ENCODE measurements at places on chromosomes 1 and 21. TPM values are rescaled to one million over a fixed set of nuclear protein-coding genes. Genes with fewer than 3 reads are reported as not detected.

DNA sequence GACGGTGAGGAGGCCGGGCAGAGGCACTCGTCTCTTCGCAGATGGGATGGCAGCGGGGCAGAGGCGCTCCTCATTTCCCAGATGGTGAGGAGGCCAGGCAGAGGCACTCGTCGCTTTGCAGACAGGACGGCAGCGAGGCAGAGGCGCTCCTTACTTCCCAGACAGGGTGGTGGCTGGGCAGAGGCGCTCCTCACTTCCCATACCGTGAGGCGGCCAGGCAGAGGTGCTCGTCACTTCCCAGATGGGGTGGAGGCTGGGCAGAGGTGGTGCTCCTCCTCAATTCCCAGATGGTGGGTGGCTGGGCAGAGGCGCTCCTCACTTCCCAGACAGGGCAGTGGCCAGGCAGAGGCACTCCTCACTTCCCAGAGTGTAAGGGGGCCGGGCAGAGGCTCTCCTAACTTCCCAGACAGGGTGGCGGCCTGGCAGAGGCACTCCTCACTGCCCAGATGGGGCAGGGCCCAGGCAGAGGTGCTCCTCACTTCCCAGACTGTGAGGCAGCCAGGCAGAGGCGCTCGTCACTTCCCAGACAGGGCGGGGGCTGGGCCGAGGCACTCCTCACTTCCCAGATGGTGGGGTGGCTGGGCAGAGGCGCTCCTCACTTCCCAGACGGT, 9.9 kb downstream of the TCHHL1 start:
- DNase-seq: no peak
- no peak overlapping the region for H3K4me3 ChIP-seq
- H3K27ac ChIP-seq: no peak overlapping the region
- H3K36me3 ChIP-seq: no peaks in the 10 kb centered on the region

- H3K27me3 ChIP-seq: peaks cover 6% of the 10 kb centered on the region
- H3K27ac ChIP-seq: no peak overlapping the region
- H3K4me1 ChIP-seq: no peaks in the 10 kb centered on the region
- no peaks in the 10 kb centered on the region for H3K36me3 ChIP-seq
Measured at GRCh38 chr1:912740-913301, 10.9 kb upstream of the SAMD11 start.

The SYDE2 gene
- polyA plus RNA-seq: 1.7 TPM

DNA sequence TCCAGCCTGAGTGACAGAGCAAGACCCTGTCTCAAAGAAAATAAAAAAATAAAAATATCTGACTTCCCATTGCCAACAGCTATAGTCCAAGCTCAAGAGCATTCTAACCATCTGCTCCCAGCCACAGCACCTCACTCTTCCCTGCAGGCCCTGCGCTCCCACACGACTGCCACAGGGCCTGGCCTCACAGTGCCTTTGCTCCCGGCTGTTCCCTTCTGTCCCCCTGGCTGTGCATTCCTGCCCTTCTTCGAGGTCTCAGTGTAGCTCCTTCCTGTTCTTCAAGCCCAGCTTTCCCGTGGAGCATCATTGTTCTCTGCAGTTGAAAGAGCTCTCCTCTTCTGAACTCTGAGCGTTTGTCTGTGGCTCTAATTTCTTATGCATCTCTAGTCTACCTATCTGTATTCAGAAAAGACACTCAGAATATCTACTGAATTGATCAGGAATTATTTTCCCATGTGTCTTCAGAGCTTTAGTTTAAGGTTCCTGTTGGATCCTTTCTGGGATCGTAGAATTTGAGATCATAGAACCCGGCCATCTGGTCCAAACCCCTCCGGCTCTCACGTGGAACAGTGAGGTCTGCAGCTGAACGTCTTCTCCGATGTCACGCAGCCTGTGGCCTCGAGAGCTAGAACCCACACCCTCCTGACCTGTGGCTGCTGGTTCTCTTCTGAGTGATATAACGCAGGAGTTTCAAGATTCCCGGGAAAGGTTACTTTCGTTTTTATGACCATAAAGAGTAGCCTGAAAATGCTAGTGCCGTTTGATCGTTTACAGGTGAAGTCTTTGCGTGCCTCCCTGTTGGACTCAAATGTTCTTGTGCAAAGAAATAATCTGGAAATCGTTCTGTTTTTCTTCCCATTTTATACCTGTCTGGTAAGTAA, 54.4 kb downstream of the DOP1B start:
- H3K4me3 ChIP-seq: no peak overlapping the region
- H3K27me3 ChIP-seq: no peaks in the 10 kb centered on the region
- H3K36me3 ChIP-seq: peaks cover 12% of the 10 kb centered on the region
- no peak for DNase-seq
- no peaks in the 10 kb centered on the region for H3K4me1 ChIP-seq

GRCh38 chr1:218266356-218266755, 18.7 kb upstream of the RRP15 start:
- H3K36me3 ChIP-seq: no peaks in the 10 kb centered on the region
- no peaks in the 10 kb centered on the region for H3K27me3 ChIP-seq
- no peak overlapping the region for H3K27ac ChIP-seq
- no peaks in the 10 kb centered on the region for H3K4me1 ChIP-seq
- DNase-seq: no peak

DNA sequence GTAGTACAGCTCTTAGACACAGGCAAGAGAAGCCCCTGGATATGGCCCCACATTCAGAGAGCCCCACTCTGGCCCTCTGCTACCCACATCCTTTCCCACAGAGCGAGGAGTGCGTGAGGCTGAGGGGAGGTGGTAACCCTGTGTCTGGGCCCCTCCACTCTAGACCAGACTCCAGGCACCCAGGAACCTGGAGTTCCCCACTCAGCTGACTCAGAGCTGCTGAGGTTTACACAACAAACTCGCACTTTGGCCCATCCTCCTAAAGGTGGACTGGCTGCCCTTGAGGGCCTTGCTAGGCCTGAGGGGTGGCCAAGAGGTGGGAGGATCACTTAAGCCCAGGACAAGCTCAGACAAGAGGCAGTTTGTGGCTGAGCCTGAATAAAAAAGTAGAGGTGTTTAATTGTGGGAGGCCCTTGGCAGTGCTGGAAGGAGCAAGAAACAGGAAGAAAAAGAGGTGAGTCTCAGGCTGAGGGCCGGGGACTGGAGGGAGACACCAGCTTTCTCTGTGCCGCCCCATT, 10.7 kb downstream of the MR1 start:
- no peaks in the 10 kb centered on the region for H3K27me3 ChIP-seq
- H3K4me1 ChIP-seq: peaks cover 9% of the 10 kb centered on the region
- H3K4me3 ChIP-seq: no peak overlapping the region
- peaks cover 7% of the 10 kb centered on the region for H3K36me3 ChIP-seq

DNA sequence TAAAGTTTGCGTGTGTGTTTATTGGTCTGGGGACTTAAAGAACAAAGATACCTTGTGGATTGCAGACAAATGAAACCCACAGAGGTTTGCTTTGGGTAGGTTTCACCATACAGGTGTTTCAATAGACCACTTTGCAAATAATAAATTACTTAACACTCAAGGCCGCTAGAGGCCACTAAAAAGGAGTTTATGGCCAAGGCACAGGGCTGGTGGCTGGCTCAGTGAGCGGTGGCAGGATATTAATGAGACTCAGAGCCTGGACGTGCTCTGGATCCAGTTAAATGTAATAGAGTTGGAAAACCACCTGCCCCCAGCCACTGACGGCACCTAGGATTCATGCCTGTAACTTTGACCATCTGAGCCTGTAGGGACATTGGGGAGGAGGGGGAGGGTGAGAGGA, 44.5 kb downstream of the LRRC38 start:
- H3K27ac ChIP-seq: no peak overlapping the region
- no peaks in the 10 kb centered on the region for H3K36me3 ChIP-seq
- no peak for DNase-seq
- no peaks in the 10 kb centered on the region for H3K4me1 ChIP-seq
- H3K27me3 ChIP-seq: no peaks in the 10 kb centered on the region

DNA sequence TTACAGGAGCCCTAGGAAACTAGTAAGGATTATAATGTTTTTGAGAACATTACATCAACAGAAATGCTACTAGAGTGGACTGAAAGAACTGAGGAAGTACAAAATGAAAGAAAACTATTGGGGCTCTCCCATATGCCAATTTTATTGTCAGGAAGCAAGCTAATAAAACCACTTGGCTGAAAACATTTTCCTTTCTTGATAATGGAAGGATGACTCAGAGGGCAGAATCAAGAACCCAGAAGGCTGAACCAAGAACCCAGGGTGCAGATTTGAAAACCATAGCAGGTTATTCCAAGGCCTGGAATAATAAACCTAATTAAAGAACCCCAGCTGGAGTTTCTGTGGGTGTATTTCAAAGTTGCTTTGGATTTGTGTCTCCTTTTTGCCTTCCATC, 70.7 kb downstream of the RPE65 start:
- no peaks in the 10 kb centered on the region for H3K36me3 ChIP-seq
- H3K4me3 ChIP-seq: no peak overlapping the region
- H3K4me1 ChIP-seq: no peaks in the 10 kb centered on the region
- no peak for DNase-seq
- H3K27me3 ChIP-seq: no peaks in the 10 kb centered on the region

DNA sequence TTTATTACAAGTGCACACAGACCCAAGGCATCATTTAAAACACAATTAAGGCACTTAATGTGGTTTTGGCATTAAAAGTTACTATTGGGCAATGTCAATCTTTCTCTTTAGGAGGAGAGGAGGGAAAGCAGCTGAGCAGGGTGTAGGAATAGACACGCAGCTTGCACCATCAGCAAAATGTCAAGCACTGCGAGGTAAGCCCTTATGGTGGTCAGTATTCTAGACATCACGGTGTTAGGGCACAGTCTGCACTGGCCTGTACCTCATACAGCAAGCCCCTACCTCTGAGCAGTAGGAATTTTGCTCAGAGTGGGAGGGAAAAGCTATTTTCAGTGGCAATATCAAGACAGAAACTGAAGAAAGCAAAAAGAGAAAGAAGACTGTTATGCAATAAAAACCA, 62.0 kb upstream of the ESRRG start:
- no peak overlapping the region for H3K4me3 ChIP-seq
- H3K4me1 ChIP-seq: no peaks in the 10 kb centered on the region
- H3K27me3 ChIP-seq: no peaks in the 10 kb centered on the region
- no peak for DNase-seq

The NIBAN1 gene
- 40.0 TPM for polyA plus RNA-seq

The TSSK3 gene
- 0.44 TPM for polyA plus RNA-seq

DNA sequence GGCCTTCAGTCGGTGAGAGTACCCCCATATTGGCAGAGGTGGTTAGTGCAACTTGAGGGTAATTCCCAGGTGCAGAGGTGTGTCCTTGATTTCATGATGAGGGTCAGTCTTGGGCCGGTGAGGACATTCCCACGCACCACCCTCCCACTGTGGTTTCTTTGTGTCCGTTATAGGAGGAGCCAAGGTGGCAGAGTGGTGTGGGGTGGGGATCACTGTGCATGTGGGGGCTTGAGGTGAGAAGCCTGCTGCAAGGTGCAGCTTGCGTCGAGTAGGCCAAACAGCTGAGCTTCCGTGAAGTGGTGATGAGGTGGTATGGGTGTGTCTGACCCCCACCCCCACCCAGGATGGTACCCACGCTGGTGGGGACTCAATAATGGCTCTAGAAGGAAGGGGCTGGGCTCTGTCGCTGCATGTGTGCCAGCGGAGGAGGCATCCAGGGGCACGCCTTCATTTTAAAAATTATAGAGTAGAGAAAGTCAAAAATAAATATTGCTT, 6.2 kb downstream of the PTPRF start:
- no peak overlapping the region for H3K27ac ChIP-seq
- H3K36me3 ChIP-seq: no peaks in the 10 kb centered on the region
- H3K4me1 ChIP-seq: peaks cover 2% of the 10 kb centered on the region
- H3K4me3 ChIP-seq: no peak overlapping the region
- DNase-seq: no peak

DNA sequence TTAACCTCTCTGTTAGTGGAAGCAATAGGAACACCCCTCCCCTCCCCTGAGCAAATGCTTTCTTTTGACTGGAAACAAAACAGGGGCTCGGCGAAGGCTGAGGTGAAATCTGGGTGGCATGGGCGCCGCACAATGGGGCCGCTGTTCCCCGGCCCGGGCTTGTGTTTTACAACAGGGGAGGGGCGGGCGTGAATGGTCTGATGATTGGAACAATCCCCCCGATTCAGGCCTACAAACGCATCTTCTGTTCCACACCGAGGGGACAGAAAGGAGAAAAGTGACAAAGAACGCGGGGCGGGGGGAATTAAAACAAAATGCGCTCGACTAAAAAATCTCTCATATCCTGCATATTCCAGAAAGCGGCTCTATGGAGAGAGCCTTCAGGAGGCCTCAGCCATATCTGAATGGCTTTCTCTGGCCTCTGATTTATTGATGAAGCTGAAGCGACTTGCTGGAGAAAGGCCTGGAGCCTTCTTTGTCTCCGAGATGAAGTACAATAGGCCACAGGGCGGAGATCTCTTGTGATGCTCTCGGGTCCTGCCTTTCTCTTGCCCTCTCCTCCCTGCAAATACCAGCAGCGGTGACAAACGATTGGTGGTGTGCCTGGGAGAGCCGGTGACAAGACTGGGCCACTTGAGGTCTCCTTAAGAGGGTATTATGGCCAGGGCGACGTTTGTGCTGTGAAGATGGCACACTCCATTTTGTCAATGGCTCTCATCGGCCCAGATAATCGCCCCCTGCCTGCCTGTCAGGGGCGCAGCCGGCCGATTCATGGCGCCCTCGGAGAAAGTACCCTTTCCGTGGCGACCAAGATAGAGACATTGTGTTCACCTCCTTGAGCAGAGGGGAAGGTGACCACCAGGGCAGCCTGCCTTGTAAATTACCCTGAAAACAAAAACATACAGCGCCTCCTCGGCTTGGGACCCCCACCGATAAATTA, 47.1 kb upstream of the OLIG2 start:
- H3K4me1 ChIP-seq: no peaks in the 10 kb centered on the region
- no peak overlapping the region for H3K27ac ChIP-seq
- no peak overlapping the region for H3K4me3 ChIP-seq
- H3K27me3 ChIP-seq: peaks cover 5% of the 10 kb centered on the region
- DNase-seq: no peak

GRCh38 chr1:86706018-86706635, 1.8 kb downstream of the SH3GLB1 start:
- peaks cover 32% of the 10 kb centered on the region for H3K4me1 ChIP-seq
- DNase-seq: no peak
- H3K4me3 ChIP-seq: peak overlapping the region; percentile 88
- H3K27me3 ChIP-seq: no peaks in the 10 kb centered on the region
- H3K36me3 ChIP-seq: no peaks in the 10 kb centered on the region

- H3K4me3 ChIP-seq: no peak overlapping the region
- no peaks in the 10 kb centered on the region for H3K36me3 ChIP-seq
- H3K27me3 ChIP-seq: no peaks in the 10 kb centered on the region
- H3K27ac ChIP-seq: no peak overlapping the region
- H3K4me1 ChIP-seq: no peaks in the 10 kb centered on the region
Measured at GRCh38 chr1:86150553-86151055, 6.0 kb downstream of the COL24A1 start.

DNA sequence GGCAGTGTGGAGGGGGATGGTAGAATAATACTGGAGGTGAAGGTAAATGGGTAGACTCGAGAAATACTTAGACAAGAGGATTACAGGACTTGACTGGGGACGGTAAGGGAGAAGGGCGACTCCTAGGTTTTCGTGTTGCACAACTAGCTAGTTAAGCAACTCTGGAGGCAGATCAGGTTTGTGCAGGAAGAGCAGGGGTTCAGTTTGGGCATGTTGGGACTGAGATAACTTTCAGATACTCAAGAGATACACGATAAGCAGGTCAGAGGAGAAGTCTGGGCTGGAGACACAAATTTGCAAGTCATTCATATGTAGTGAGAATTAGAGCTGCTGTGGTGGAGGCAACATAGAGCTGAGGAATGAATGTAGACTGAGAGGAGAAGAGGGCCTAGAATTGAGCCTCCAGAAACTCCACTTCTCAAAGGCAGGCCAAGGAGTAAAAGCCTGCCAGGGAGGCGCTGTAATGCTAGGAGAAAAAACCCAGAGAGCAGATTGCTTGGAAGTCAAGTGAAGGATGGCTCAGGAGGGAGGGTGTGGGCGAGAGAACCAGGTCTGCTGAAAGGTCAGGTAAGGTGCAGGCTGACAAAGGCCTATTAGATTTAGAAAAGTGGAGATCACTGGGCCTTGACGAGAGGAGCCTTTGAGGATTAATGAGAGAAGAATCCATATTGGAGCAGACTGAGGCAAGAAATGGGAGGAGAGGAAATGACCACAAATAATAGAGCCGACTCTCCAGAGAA, 20.8 kb downstream of the MAB21L3 start:
- H3K27me3 ChIP-seq: no peaks in the 10 kb centered on the region
- no peak overlapping the region for H3K4me3 ChIP-seq
- peaks cover 15% of the 10 kb centered on the region for H3K4me1 ChIP-seq
- no peaks in the 10 kb centered on the region for H3K36me3 ChIP-seq

Data from CD8-positive, alpha-beta memory T cell (primary cell).